Stimulated activated CD8-positive, alpha-beta memory T cell treated with anti-CD3 and anti-CD28 coated beads, Interleukin-7, amount 100 ng/mL, for 1 hour (primary cell): ENCODE measurements at places on chromosomes 16 and 17.

- DNase-seq: no peak
Observed at GRCh38 chr16:72371307-72372086, 199.5 kb upstream of the PMFBP1 start.

- DNase-seq: no peak
Observed at GRCh38 chr16:30569281-30569680, 2.2 kb downstream of the ZNF688 start.

- no peak for DNase-seq
Observed at GRCh38 chr16:351804-352520, 561 bp downstream of the AXIN1 start.

- DNase-seq: no peak
Observed at GRCh38 chr17:40374821-40375498, 10.4 kb upstream of the GJD3 start.

- DNase-seq: no peak
Observed at GRCh38 chr17:57872536-57872935, 22.7 kb upstream of the MRPS23 start.

- DNase-seq: peak; percentile 62
Observed at GRCh38 chr16:24010440-24011089, 174.8 kb downstream of the PRKCB start.

- no peak for DNase-seq
Observed at GRCh38 chr17:39095309-39095686, 56.1 kb downstream of the PLXDC1 start.

- no peak for DNase-seq
Observed at GRCh38 chr16:27628241-27628942, 78.4 kb downstream of the KATNIP start.

- DNase-seq: no peak
Observed at GRCh38 chr17:81073967-81074839, 39.3 kb downstream of the BAIAP2 start.

- DNase-seq: no peak
Observed at GRCh38 chr16:24670623-24671454, 58.6 kb upstream of the TNRC6A start.

GRCh38 chr17:37673386-37673785 is 30.1 kb upstream of the DDX52 start:
- DNase-seq: no peak

GRCh38 chr17:21024024-21024423 is 18.8 kb downstream of the USP22 start:
- DNase-seq: no peak

GRCh38 chr16:9138731-9139501 is 47.5 kb downstream of the HAPSTR1 start:
- peak; percentile 39 for DNase-seq

DNA sequence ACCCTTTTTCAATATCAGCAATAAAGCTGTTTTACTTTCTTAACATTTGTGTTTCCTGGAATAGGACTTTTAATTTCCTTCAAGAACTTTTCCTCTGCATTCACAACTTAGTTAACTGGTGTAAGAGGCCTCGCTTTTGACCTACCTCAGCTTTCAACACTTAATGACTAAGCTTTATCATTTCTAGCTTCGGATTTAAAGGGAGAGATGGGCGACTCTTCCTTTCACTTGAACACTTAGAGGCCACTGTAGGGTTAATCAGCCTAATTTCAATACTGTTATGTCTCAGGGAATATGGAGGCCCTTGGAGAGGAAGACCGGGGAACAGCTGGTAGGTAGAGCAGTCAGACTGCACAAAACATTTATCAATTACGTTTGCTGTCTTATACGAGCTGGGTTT is 4.7 kb downstream of the SYNRG start:
- DNase-seq: no peak

DNA sequence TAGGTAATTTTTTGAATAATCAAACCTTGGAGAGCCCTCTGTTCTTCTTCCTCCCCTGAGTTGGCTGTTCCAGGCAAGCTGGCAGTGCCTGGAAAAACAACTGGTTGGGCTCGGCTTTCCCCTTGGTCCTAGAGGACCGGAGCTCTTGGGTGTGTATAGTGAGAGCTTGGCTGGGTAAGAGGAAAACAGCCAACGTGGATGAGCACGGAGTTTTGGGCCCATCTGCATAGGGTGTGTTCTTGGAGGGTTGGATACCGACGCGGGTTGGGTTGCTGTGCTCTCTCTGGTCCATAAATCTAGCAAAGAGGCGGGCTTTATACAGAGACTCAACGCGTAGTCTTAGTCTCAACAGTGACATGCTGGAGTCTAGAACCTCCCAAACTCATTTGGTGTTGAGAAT is 23.2 kb downstream of the ITGB3 start:
- DNase-seq: no peak
